ENCODE measurements at places on chromosomes 2 and 18. TPM values are rescaled to one million over a fixed set of nuclear protein-coding genes. Genes with fewer than 3 reads are reported as not detected.

GRCh38 chr2:174680221-174680620 lies 82.6 kb upstream of the WIPF1 start:
- H3K27me3 ChIP-seq: no peaks in the 10 kb centered on the region
- peak overlapping the region; percentile 9 for H3K27ac ChIP-seq
- H3K4me1 ChIP-seq: peaks cover 53% of the 10 kb centered on the region
- H3K36me3 ChIP-seq: peaks cover 14% of the 10 kb centered on the region

- no peak for DNase-seq
- no peak overlapping the region for H3K27ac ChIP-seq
- H3K4me3 ChIP-seq: no peak overlapping the region
- no peaks in the 10 kb centered on the region for H3K4me1 ChIP-seq
- no peaks in the 10 kb centered on the region for H3K36me3 ChIP-seq
- peaks cover 2% of the 10 kb centered on the region for H3K27me3 ChIP-seq
Observed at GRCh38 chr2:195898505-195899191, 170.0 kb downstream of the DNAH7 start.

The ADD2 gene
- total RNA-seq: 26.9 TPM

DNA sequence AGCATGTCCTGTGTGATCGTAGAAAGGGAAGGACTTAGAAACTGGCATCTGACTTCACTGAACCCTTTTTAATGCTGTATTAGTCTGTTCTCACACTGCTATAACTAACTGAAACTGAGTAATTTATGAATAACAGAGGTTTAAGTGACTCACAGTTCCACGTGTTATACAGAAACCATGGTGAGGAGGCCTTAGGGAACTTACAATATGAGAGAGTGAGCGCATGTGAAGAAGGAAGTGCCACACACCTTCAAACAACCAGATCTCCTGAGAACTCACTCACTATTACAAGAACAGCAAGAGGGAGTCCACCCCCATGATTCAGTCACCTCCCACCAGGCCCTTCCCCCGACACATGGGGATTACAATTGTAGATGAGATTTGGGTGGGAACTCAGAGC lies 811.3 kb downstream of the CPS1 start:
- H3K36me3 ChIP-seq: no peaks in the 10 kb centered on the region
- H3K27me3 ChIP-seq: no peaks in the 10 kb centered on the region
- H3K4me1 ChIP-seq: no peaks in the 10 kb centered on the region
- H3K27ac ChIP-seq: no peak overlapping the region

- H3K4me3 ChIP-seq: no peak overlapping the region
- DNase-seq: no peak
- no peak overlapping the region for H3K27ac ChIP-seq
- no peaks in the 10 kb centered on the region for H3K27me3 ChIP-seq
- no peaks in the 10 kb centered on the region for H3K4me1 ChIP-seq
Observed at GRCh38 chr2:112335600-112335999, 60.2 kb downstream of the ZC3H6 start.

DNA sequence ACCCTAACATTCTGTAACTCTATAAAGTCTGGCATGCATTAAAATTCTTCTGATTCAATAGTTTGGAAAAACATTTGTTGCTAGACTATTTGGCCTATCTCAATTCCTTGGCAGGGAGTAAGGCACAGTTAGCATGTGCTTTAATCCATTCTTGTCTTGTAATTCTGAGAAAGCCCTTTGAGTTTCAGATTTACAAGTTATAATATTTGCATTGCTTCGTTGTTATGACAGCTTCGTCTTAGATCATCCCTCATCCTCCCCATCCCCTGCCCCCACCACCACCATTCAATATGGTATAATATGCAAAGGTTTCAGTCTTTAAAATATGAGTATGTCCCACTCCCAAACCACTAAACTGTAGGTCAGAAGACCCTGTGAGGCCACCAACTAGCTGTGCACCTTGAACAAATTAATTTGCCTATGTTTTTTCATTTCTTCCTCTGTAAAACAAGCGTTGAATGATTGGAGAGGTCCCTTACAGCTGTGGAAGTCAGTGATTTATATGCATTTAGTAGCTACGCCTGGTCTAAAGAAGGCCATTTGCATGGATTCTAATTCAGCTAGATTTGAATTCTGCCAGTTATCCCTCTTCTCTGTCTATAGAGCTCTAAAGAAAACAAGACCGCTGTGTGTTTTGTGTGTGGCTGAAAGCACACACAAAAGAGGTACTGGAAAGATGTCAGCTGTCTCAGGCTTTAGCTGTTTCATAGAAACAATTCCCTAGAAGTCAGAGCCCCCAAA lies 591 bp downstream of the C2orf80 start:
- no peaks in the 10 kb centered on the region for H3K4me1 ChIP-seq
- peaks cover 2% of the 10 kb centered on the region for H3K27me3 ChIP-seq
- no peak overlapping the region for H3K4me3 ChIP-seq
- no peaks in the 10 kb centered on the region for H3K36me3 ChIP-seq
- no peak overlapping the region for H3K27ac ChIP-seq

DNA sequence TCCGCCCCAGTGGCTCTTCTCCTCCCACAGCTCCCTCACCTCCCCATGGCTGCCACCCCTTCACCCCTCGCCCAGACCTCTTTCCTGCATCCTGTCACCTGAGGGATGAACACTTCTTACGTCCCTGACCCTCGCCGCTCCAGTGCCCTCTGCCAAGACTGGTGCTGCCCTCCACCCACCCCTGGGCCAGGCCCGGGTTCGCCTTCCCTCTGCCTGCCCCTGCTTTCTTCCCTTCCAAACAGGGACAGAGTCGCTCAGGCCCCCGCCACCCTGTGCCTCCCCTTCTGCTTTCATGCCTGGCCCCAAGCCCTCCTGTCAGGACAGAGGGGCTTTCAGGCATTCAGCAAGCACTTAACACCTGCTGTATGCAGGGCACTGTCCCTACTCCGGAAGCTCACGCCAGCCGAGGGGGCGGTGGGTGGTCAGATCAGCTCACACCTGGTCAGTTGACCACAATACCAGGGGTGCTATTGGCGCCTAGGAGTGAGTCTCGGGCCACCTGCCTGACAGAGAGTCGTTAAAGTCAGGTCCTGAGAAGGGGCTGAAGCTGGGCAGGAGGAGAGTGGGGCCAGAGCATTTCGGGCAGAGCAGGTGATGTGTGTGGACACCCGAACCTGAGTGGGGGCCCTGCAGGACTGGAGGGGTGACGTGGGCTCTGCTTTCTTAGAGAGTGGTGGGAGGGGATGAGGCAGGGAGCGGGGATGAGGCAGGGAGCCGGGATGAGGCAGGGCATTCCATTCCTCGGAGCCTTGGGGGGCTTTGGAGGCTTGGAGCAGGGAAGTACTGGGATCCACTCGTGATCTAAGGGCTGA lies 26.0 kb upstream of the HPCAL1 start:
- no peak for DNase-seq
- H3K4me3 ChIP-seq: no peak overlapping the region
- no peak overlapping the region for H3K27ac ChIP-seq
- H3K36me3 ChIP-seq: no peaks in the 10 kb centered on the region

DNA sequence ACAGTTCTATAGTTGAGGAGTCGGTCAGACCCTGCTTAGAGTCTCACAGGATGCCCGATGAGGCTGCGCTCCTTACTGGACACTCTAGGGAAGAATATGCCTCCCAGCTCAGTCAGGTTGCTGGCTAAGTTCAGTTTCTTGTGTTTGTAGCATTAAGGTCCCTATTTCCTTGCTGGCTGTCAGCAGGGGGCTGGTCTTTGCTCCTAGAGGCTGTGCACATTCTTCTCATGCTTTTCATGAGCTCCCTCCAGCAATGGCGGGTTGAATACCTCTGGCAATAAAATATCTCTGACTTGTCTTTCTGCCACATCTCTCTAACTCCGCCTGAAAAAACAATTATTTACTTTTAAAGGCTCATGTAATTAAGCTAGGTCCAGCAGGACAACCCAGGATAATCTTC lies 79.4 kb upstream of the DNAJC10 start:
- H3K27me3 ChIP-seq: peaks cover 4% of the 10 kb centered on the region
- H3K27ac ChIP-seq: no peak overlapping the region
- no peak overlapping the region for H3K4me3 ChIP-seq
- no peak for DNase-seq
- no peaks in the 10 kb centered on the region for H3K4me1 ChIP-seq

- H3K27me3 ChIP-seq: peaks cover 3% of the 10 kb centered on the region
- H3K36me3 ChIP-seq: no peaks in the 10 kb centered on the region
- H3K4me3 ChIP-seq: no peak overlapping the region
- H3K27ac ChIP-seq: no peak overlapping the region
- H3K4me1 ChIP-seq: no peaks in the 10 kb centered on the region
Observed at GRCh38 chr2:85811180-85812093, 57.6 kb downstream of the ATOH8 start.

DNA sequence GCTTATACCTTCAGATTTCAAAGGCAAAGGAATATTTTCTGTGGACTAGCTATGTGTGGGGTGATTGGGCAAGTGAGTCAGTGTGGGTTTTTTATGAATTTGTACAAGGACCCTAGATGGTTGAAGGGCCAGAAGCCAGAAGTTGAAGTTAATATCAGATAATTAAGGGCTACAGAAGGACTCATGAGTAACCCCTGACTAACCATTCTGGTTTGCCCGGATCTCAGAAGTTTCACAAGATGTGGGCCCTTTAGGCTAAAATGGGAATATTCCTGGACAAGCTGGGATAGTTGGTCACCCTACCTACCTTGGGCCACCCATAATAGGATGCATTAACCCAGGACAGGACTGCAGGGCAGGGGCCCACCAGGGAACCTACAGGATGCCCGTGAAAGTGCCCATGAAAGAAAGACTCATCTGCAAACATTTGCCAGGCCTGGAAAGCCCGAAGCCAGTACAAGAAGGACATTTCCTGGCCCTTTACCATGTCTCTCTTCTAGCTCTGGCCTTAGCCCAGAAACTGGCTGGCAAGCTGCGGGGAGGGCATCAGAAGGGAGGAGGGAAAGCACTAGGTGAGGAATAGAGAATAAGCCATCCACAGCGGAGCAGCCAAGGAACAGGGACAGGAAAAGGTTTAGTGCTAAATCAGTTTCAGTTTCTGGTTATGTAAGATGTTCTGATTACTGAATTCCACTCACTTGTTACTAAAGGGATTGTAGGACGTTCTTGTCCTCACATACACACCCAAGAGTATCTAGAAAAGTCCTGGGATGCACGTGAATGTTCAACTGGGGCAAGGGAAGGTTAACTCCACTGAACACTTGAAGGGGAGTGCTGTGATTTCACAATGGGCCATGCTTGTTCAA lies 33.6 kb downstream of the GCG start:
- no peak overlapping the region for H3K4me3 ChIP-seq
- no peak overlapping the region for H3K27ac ChIP-seq
- H3K4me1 ChIP-seq: peaks cover 9% of the 10 kb centered on the region

DNA sequence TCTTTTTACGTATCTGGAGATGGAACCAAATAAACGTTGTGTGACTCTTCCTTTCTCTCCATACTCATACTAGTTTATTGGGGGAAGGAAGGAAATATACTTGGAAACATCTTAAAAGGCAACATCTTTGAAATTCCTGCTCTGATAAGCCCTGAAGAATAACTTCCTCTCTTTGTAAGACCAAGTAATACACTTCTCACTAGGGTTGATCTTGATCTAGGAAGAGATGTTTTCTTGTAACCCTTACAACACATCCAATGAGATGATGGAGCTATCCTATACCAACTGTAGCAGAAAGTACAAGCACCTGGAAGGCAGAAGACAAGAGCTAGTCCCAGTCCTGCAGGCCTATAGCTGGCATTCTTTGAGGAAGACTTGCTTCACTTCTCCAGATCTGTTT lies 2.0 kb downstream of the ANKRD44 start:
- no peak for DNase-seq
- H3K4me3 ChIP-seq: peak overlapping the region; percentile 93
- peaks cover 65% of the 10 kb centered on the region for H3K4me1 ChIP-seq
- H3K27ac ChIP-seq: peak overlapping the region; percentile 98
- no peaks in the 10 kb centered on the region for H3K27me3 ChIP-seq

- H3K36me3 ChIP-seq: no peaks in the 10 kb centered on the region
- DNase-seq: no peak
- H3K27ac ChIP-seq: no peak overlapping the region
- no peaks in the 10 kb centered on the region for H3K27me3 ChIP-seq
- no peak overlapping the region for H3K4me3 ChIP-seq
Observed at GRCh38 chr2:196702641-196703040, 63.1 kb downstream of the CCDC150 start.

DNA sequence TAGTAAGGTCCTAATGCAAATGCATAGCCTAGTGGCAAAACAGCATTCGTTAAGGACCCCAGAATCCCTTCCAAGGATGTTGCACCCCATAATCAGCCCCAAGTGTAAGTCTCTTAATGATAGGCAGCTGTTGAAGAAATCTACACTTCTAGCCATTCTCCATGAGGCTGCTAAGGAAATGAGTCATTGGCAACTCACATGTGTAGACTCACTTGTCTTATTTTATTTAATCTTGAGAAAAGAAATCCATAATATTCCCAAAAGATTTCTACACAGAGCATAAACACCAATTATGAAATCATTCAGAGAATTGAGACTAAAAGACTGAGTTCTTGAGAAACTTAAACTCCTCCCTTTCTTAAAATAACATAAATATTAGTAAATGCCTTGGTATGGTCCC lies 52.4 kb downstream of the AKAIN1 start:
- no peak overlapping the region for H3K27ac ChIP-seq
- H3K4me1 ChIP-seq: peaks cover 17% of the 10 kb centered on the region
- H3K36me3 ChIP-seq: no peaks in the 10 kb centered on the region
- DNase-seq: no peak

The KCTD18 gene
- total RNA-seq: 17.4 TPM

The SKOR2 gene
- total RNA-seq: 0.21 TPM

GRCh38 chr2:65368468-65368867 lies 63.9 kb downstream of the SPRED2 start:
- H3K36me3 ChIP-seq: no peaks in the 10 kb centered on the region
- no peak for DNase-seq
- no peaks in the 10 kb centered on the region for H3K27me3 ChIP-seq
- H3K4me3 ChIP-seq: no peak overlapping the region
- H3K4me1 ChIP-seq: peaks cover 13% of the 10 kb centered on the region

GRCh38 chr2:23321751-23322150 lies 63.2 kb upstream of the KLHL29 start:
- DNase-seq: no peak
- no peaks in the 10 kb centered on the region for H3K36me3 ChIP-seq
- no peak overlapping the region for H3K4me3 ChIP-seq
- no peak overlapping the region for H3K27ac ChIP-seq
- no peaks in the 10 kb centered on the region for H3K4me1 ChIP-seq

DNA sequence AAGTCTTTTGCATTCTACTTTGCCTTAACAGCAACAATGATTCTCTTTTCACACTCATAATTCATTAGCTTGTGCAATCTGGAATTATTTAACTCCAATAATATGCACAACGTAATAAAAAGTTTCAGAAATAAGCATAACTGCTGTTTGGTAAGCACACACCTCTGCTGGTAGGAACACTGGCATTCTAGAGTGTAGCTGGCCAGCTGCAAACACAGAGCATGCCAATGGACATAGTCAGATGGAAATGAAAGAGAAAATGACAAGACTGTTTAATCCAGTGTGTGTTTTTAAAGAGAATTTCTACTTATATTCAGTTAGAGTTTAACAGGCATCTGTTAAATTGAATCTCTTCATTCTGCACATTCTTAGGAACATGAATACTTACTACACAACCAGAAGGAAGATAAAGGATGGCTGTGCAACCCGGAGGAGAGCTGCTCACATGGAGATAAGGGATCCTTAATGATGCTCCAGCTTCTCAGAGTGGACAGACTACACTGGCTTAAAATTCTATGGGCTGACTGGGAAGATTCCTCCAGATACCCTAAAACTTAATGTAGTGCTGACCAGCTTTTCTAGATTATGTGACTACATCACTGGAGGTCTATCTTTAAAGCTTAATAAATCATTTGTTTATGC lies 94.6 kb upstream of the CHAC2 start:
- H3K27me3 ChIP-seq: no peaks in the 10 kb centered on the region
- DNase-seq: no peak
- no peak overlapping the region for H3K4me3 ChIP-seq
- H3K4me1 ChIP-seq: no peaks in the 10 kb centered on the region

The SLC19A3 gene
- total RNA-seq: not detected

The LIMS2 gene
- 16.4 TPM for total RNA-seq

- H3K4me1 ChIP-seq: no peaks in the 10 kb centered on the region
- no peak overlapping the region for H3K27ac ChIP-seq
- no peak for DNase-seq
- H3K36me3 ChIP-seq: no peaks in the 10 kb centered on the region
- no peak overlapping the region for H3K4me3 ChIP-seq
Observed at GRCh38 chr2:229169751-229170150, 101.3 kb downstream of the PID1 start.

Measured in activated CD4-positive, alpha-beta T cell treated with anti-CD3 and anti-CD28 coated beads for 36 hours (primary cell).